ENCODE measurements at places on chromosomes 6 and 20.
A peak's percentile ranks its signal among the peaks of the same experiment; 100 is the strongest.

DNA sequence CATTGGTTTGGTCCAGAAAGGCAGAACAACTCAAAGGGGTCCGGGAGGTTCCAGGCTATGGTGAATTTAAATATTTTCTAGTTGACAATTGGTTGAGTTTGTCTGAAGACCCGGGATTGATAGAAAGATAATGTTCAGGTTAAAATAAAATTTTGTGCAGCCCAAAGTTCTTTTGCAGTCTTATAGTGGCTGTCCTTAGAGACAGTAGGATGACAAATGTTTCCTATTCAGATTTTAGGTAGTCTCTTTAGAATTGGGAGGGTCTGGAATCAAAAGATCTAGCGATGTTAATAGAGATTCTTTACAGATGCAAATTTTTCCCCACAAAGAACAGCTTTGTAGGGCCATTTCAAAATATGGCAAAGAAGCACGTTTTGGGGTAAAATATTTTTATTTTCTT lies 109.1 kb downstream of the TULP4 start:
- DNase-seq, result no peak

- no peak for DNase-seq
Measured at GRCh38 chr6:114194362-114195026, 148.3 kb downstream of the HS3ST5 start.

- no peak for DNase-seq
Measured at GRCh38 chr6:96015518-96016333, at the start of gene FUT9. FUT9 (plus strand) TSS chr6:96015974; CDS start chr6:96203156, 187,182 bp downstream.

DNA sequence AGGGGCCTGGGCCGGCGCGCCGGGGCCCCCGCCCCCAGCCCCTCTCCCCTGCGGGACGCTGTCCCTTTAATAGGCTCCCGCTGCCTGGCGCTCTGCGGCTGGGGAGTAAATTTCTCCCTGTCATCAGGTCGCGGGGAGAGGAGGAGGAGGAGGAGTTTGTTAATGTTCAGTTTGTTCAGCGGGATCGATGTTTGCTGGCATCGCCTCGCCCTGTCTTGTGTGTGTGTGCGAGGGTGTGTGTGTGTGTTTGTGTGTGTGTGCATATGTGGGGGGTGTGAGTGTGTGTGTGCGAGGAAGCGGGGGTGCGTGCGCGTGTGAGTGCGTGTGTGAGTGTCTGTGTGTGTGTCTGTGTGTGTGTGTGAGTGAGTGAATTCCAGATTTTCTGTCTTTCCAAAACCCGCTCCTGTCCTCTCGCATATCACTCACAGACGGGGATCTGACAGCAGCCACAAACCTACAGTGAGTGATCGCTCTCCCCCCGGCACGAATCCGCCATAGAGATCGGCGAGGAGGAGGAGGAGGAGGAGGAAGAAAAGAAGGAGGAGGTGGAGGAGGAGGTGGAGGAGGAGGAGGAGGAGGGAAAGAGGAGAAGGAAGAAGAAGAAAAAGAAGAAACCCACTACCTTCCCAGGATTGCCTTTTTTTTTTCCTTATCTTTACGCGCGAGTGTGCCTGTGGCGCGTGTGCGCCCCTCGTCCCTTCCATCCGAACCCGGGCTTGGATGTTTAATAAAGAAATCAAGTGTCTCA lies at the start of gene TSHZ2:
Gene TSHZ2 (plus strand): TSS at position 169 of the 748 bp plus-strand sequence. CDS start 936 bp downstream, outside the sequence.
- DNase-seq, result peak; percentile 23

DNA sequence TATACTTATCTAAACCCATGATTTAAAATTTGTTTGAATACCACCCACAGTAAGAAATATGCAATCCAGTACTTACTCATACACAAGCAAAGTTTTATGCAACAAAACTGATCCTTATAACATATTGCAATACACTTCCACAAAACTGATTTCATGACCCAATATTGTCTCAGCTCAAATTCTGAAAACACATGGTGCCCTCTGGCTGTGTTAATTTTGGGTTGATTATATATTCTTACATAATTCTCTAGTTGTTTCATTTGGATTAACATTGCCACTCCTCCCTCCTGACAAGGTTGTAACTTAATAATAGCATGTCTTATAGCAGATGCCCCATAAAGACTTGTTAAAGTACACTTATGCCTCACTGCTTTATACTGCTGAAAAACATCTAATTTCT lies 73.0 kb upstream of the TULP1 start:
- DNase-seq, result no peak

DNA sequence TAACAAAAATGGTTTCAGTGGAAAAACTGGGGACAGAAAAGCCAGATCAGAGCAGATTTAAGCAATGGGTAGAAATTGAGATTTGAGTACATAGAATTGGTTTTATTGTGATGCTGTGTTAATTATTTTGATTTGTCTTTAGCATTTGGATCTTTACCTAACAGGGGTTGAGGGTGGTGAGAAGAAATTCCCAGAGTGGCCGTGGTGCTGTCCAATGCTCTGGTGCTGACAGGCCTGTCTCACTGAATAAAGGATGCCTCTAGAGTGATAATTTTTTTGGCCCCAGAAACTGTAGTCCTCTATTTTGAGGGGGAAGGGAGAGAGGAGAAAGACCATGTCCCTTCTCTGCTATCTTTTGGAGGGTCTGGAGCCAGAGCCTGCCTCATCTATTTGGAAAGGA lies 79.1 kb downstream of the LYRM2 start:
- no peak for DNase-seq

- no peak for DNase-seq
Measured at GRCh38 chr6:141041596-141042087, 1091.1 kb upstream of the GJE1 start.

GRCh38 chr6:27752038-27752885 lies 159.9 kb downstream of the OR2B2 start:
- DNase-seq, result peak; percentile 19

- DNase-seq, result no peak
Measured at GRCh38 chr20:45427236-45428149, 11.6 kb downstream of the PIGT start.

DNA sequence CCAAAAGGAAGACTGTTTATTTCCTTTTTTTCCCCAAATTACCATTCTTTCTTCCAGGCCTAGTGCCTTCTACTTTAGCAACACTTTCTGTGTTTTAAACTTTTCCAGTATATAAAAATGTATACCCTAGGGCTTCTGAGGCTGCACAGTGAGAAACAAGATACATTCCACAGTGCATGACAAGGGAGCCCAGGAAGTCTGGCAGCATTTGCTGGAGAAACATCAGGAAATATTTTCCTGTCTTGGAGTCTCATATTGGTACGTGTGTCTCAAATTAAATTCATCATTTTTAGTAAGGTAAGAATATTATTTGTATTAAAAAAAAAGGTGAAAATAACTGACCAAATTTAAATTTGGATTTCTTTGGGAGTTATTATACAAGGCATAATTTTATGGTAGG lies 662.6 kb downstream of the RFPL4B start:
- no peak for DNase-seq

- DNase-seq, result peak; percentile 80
Measured at GRCh38 chr20:51529758-51530157, 12.8 kb downstream of the NFATC2 start.

- DNase-seq, result no peak
Measured at GRCh38 chr20:52410182-52410647, 218.6 kb upstream of the ZFP64 start.
